IMR-90 (cell line): ENCODE measurements at places on chromosomes 5 and 9. TPM values are rescaled to one million over a fixed set of nuclear protein-coding genes. Genes with fewer than 3 reads are reported as not detected.

LTC4S gene
- total RNA-seq = not detected in 2 replicates

- DNase-seq = no peak
Observed at GRCh38 chr9:133476941-133477340, 2.0 kb downstream of the SLC2A6 start.

DNA sequence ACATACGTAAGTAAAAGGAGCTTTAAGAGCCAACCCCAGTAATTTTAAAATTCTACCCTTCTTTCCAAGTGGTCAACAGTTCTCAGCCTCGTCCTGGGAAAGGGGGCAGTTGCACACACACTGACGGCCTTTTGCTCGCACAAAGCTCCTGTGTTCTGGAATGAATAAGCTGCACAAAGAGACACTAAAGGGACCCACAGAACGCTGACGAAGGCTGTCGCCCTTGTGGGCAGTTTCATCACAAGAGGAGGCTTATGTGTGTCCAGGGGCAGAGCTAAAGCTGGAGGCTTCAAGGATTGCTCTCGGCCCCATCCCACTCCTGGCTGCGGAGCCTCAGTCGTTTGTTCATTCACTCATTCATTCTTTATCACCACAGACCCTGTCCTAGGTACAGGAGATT, 67.0 kb upstream of the NEK6 start:
- no peak for DNase-seq

DNA sequence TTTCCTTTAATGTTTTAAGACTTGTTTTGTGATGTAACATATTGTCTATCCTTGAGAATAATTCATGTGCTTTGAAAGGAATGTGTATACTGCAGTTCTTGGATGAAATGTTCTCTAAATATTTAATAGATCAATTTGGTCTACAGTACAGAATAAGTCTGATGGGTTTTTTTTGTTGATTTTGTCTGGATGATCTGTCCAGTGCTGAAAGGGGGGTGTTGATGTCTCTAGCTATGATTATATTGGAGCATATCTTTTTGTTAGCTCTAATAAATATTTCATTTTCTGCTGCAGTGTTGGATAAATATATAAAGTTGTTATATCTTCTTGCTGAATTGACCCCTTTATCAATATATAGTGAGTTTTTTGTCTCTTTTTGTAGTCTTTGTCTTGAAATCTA, 269.9 kb upstream of the TUSC1 start:
- no peak for DNase-seq

- DNase-seq = no peak
Observed at GRCh38 chr5:4572311-4573100, 567.6 kb upstream of the ADAMTS16 start.

GRCh38 chr5:124668353-124669299, 77.8 kb downstream of the ZNF608 start:
- no peak for DNase-seq

- DNase-seq = no peak
Observed at GRCh38 chr5:38267372-38267771, 9.0 kb downstream of the EGFLAM start.

HNRNPA0 gene
- 5.2 and 8.9 TPM in 2 replicates for total RNA-seq

TAF11L5 gene
- total RNA-seq = not detected in 2 replicates

DNA sequence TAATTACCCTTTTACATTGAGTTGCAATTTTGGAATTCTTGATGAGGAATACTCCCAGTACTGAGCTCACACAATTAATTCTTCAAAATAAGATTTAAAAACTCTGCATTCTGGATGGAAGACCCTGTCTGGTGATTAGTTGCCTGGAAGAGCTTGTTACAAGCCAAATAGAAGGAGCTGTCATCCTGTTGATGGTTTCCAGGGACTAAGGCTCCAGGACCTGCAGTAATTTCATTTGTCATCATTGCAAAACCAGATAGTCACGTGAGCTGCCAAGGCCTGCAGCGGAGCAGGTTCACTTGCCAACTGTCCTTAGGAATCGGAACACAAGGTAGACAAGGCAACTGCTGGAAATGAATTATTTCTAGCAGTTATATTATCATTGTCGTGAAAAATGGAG, 597.7 kb downstream of the CCDC171 start:
- DNase-seq = no peak

DNA sequence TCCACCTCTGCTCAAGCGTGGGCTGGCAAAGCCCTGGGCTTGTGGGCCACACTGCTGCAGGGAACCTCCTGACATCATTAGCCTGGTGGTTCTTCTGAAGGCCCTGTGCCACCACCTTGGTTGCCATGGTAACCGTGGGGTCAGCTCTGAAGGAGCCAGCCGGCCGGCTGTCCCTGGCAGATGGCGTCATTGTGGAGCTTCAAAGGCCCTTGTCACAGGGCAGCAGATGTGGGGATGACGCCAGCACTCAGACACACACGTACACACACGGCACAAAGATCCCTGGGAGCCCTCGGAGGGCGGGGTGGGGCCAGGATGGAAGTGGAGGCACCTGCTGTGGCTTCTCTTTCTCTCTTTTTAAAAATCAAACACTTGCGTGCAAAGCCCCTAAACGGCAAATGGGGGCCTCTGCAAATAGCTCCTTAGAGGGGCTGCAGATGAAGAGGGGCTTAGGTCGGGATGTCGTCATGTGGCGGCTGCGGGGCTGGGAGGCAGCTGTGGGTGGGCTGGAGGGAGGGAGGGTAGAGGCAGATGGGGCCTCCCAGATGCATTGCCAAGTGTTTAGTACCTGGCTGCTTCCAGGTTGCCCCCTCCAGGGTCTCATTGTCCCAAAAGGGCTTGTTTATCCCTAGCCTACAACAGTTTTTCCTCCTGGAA, 19.5 kb upstream of the RPL26L1 start:
- DNase-seq = peak; percentile 39

- DNase-seq = no peak
Observed at GRCh38 chr9:68843239-68843638, 138.2 kb downstream of the PIP5K1B start.

DNA sequence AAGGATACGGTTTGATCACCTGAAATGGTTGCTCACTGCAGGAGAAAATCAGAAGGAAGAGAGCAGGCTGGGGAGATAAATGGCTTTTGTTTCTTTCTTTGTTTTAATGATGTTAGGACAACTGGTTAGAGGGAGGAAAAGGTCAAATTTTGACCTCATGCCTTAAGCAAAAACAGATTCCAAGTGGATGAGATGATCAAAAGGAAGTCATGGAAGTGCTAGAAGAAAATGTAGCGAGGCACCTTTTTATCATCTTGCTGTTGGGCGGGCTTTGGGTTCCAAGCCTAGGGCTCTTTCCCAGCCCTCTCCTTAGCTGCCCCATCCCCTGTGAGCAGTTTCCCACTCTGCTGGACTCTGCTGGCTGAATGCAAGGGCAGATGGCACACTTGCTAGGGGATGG, 127.9 kb downstream of the ADAMTS2 start:
- peak; percentile 42 for DNase-seq

GRCh38 chr5:62340392-62340791, 34.4 kb downstream of the KIF2A start:
- DNase-seq = peak; percentile 16

DNA sequence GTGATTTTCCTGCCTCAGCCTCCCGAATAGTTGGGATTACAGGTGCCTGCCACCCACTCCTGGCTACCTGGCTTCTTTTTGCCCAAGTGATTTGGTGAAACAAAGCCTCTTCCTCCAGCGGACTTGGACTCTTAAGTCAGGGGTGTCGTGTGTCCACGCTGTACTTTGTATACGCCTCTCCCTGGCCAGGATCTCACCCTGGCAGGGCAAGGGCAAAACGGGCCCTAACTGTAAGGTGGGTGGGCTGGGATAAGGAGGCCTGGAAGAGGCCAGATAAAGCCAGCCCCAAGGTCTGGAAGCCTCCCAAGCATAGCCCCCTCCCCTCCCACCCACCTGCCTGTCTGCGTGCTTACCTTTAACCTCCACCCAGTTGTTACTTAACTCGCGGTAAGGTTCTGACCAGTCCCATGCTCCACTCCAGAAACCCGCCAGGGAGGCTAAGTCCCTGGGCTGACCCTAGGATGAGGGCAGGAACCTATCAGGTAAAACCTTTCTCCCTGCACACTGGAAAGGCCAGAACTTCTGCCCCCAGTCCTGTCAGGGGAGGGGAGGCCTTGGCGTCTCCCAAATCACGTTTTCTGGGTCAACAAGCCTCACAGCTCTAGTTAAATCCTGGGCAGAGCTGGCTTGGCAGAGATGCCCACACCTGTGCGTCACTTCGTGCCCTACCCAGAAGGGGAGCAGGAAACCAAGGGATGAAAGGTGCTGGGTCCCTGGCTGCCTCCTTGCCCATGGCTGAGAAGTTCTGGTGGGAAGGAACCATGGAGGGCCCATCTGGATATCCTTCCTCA, 8.4 kb downstream of the CDK9 start:
- no peak for DNase-seq

- DNase-seq = peak; percentile 58
Observed at GRCh38 chr9:129473523-129474244, 147.2 kb downstream of the C9orf50 start.

CDHR2 gene
- not detected in 2 replicates for total RNA-seq

LPAR1 gene
- total RNA-seq = 260 and 315 TPM in 2 replicates

DNA sequence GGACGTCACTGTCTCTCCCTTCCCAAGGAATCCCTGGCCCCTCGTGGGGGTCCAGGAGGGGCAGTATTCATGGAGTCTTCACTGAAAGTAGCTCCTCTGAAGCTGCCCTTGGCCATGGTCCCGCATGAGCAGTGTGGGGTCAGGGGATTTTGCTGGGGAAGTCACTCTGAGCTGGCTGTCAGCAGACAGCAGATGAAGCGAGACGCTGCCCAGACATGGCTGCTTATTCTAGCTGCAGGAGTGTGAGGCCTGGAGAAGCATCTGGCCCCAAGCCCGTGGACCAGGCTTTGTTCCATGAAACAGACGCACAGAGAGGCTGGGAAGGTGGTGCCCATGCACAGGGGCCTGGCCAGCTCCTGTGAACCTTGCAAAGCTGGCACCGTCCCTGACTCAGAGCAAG, 21.5 kb upstream of the ASS1 start:
- no peak for DNase-seq

WDR38 gene
- not detected in 2 replicates for total RNA-seq

NSG2 gene
- not detected in 2 replicates for total RNA-seq

CXCL14 gene
- total RNA-seq = under 0.01 TPM in 1 of 2 replicates, not detected in the other

- no peak for DNase-seq
Observed at GRCh38 chr5:15103130-15103529, 231.6 kb upstream of the ANKH start.

DNA sequence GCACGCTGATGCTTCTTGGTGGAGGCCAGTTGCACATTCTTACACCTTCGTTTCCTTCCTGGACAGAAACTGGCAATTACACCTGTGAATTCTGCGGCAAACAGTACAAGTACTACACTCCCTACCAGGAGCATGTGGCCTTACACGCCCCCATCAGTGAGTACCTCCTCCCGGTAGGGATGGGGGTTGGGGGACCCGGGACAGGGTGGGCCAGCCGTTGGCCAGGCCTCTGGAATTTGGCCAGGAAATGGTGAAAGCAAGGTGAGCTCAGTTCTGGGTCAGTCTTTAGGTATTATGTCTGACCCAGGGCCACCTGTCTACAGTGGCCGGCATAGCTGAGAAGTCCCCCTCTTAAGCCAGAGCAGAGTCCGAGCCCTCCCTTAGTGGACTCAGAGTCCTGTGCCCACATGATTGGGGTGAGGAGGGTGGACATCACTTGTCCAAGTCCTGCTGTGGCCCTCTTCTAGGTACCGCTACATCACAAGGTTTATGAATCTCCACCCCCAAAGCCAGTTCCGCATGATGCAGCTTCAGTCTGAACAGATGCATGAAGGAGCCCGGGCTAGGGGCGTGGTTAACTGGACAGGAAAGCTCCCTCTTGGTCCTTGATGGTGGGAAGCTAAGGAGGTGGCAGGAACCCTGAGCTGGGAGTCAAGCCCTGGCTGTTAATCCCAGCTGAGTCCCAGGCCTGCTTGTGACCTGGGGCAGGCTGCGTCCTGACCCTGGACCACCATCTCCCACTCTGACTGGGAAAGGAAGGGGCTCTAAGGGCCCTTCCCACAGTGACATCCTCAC, 61.3 kb downstream of the AMBP start:
- no peak for DNase-seq

DNA sequence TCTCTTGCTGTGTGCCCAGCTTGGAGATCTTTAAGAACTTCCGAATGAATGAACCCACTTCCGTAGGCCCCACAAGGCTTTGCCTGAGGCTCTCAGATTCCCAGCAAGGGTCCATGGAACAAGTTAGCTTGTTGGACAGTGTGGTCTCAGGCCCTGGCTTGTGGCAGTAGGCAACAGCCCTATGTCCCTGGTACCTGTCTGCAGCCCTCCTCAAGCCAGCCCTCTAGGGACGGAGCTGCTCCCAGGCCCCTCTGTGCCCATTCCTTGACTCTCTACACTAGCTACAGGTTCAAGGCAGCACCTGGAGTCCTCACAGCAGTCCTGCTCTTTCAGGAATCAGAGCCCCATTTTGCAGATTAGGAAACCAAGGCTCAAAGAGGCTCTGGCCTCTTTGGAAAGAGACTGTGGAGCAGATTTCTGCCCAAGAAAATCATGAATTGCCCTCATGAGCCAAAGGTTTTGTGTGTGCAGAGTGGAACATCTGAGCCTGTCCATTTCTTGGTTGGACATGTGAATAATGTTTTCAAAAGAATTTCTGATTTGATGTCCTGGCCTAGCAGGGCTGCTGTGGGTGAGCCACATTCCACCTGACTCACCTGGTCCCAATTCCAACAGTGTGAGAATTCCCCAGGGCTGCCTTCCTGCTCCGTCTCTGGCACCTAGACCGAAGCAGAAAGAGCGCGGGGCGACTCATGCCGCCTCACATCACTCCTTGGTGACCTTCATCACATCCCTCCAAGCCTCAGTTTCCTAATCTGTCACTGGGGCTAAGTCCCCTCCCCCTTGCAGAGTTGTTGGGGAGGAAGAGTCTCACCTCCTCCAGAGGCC, 131.7 kb downstream of the BARX1 start:
- DNase-seq = no peak

DNA sequence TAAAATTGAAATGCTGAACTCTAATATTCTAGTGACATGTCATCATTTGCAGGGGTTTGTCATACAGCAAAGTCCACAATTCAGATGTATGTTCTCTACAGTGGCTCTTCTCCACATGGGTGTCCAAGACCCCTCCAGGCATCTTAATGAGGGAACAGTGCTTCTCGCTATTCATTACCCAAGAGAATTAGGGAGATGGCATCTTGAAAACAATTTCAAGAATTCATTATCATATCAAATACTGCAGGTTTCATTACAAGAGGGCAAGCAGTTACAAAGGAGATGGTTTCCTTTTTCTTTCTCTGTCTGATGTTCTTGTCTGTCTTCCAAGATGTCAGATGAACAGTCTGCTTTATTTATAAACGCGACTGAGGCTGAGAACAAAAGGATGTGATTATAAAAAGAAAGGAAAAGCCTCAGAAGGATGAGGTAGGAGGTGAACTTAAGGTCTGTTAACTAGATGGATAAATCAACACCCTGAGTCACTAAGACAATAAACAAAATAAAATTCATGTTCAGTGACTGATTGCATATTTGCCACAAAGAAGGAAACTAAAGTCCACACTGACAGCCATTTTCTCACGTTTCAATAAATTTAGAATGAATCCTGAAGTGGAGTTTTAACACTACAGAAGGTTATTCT, 326.7 kb upstream of the EFNA5 start:
- peak; percentile 59 for DNase-seq

DNA sequence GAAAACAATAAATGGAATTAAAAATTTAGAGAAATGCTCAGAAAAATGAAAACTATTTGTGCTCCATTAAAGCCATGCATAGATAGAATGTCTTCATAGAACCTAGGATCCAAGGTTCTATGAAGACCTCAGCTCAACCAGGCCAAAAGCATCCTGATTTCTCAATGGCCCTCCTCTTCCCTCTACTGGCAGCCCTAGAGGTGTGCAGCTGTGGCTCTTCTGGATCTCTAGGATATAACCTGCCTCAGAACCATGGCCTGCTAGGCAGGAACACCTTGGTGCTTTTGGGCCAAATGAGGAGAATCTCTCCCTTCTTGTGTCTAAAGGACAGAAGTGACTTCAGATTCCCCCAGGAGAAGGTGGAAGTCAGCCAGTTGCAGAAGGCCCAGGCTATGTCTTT, 15.1 kb downstream of the IFNA1 start:
- DNase-seq = peak; percentile 25
